ENCODE measurements at places on chromosomes 12 and 14.

DNA sequence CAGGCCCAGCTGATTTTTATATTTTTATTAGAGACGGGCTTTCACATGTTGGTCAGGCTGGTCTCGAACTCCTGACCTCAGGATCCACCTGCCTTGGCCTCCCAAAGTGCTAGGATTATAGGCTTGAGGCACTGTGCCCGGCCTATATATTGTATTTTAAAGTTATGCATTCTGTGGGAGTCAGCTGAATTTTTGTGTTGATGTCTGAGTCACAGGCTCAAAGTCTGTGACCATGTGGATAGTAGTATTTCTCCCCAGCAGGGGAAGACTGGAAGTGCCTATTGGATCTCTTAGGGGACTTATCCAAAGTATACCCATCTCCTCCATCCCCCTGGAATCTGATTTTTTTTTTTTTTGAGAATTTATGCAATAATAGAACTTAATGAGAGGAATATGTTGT is 43.8 kb upstream of the ATF1 start:
- no peak for DNase-seq

- DNase-seq: no peak
Observed at GRCh38 chr12:11568155-11568761, 81.2 kb upstream of the ETV6 start.

DNA sequence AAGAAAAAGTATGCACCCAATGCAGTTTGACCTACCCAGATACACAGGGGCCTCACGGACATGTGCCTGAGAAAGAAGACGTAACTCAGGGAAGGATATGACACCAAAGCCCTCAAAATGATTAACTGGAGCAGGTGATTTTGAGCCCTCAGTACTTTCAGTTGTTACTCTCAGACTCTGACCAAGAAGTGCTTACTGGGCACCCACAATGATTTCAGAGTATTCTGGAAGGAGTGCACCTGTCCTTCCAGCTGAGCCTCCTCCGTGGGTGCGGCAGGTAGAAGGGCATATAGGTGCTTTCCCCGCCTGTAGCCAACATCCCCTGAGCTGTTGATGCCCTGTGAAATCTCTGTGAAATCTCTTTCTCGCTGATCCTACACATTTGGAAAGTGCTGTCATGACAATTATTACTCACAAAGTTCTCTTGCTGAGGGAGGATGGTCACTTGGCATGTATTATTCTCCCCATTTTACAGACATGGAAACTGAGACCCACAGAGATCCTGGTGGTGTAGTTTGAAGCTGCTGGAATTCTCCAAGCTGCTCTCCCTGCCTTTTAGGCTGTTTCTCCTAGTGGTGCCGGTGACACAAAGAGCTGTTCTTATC is 154.3 kb upstream of the CCND2 start:
- no peak for DNase-seq

- DNase-seq: no peak
Observed at GRCh38 chr12:93676408-93677194, 574 bp upstream of the CRADD start.

GRCh38 chr12:98416845-98417244 is 98.5 kb upstream of the TMPO start:
- DNase-seq: no peak

DNA sequence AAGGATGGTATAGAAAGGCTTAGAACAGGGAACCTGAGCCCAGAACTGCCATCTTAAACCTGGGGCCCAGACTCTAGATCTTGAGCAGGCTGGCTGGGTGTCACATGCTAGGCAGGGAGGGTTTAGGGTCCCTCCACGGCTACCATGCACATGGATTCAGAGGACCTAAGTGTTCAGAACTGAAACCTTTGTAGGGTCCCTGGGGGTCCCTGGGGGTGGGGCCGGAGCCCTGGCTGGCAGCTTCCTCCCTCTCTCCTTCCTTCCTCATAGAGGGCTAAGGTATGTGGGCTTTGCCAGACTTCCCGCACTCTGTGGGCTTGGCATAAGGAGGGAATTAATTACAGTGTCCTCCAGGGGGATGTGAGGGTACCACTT is 4.6 kb upstream of the ZNF385A start:
- DNase-seq: no peak

Data from NCI-H1092 (cell line).